ENCODE measurements at places on chromosomes 2 and 18.

DNA sequence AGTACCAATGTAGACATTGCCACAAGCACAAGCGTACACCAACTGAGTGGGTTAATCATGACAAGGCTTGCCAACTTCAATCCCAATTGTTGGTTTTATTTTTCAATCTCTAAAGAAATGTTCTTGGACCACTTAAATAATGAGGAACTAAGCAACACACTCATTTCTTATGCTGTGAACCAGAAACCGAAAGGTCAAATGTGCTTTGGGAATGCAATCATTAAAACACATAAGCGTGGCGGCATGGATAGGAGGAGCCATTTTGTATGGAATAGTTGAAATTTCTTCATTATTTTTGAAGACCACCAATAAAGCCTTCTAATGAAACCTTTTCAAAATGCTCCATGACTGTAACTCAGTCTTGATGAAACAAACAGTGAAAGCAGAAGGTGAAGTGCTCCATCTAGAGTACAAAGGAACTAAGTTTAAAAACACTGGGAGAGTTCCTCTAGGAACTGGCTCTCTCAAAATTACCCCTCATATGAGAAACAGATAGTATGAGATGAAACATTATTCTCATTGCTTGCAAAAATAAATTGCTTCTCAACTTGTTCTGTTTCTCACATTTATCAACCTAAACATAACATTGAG, 113.2 kb upstream of the CHST9 start:
- no peak for DNase-seq

- no peak for DNase-seq
Measured at GRCh38 chr2:84855731-84856130, 25.2 kb downstream of the TRABD2A start.

- no peak for DNase-seq
Measured at GRCh38 chr18:13161276-13161899, 57.2 kb upstream of the LDLRAD4 start.

GRCh38 chr2:101199251-101199791, 48.1 kb upstream of the TBC1D8 start:
- no peak for DNase-seq

- no peak for DNase-seq
Measured at GRCh38 chr2:228869636-228870264, 401.3 kb downstream of the PID1 start.

DNA sequence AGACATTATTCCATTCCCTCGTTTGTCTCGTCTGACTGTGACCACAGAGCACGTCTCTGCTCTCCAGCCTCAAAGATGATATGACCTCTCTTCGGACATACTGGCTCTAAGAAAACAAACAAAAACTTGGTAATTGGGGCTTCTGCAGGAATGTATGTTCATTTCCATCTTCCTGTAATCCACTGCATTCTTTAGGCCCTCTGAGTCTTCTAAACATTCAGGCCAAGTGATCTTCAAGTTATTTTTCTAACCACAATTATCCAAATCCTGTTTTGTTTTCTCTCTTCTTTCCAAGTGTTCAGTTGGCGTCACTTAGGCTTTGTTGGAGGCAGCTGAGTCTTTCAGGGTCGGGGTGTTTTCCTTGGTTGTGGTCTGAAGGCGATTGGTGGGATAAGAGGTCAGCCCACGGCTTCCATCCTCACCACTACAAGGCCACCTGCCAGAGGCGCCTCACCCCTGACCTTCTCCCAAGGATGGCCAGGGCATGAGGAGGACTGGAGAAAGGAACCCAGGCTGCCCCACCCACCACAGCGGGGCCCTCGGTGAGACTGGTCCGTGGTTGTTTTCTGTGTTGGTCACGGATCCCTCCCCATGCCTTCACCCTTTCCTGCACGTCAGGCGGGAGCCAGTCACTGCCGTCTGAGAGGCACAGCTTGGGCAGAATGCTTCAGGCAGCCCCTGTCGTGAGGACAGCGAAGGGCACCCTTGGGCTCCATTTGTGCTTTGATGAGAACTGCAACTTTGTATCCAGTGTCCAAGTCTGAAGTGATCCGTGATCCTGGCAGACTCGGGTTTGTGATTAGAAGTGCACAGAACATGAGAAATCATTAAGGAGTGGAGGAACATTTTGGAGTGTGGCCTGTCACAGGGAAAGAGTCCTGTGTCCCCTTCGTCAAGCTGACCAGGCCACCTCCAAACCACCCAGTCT, 88.6 kb upstream of the FHL2 start:
- no peak for DNase-seq

DNA sequence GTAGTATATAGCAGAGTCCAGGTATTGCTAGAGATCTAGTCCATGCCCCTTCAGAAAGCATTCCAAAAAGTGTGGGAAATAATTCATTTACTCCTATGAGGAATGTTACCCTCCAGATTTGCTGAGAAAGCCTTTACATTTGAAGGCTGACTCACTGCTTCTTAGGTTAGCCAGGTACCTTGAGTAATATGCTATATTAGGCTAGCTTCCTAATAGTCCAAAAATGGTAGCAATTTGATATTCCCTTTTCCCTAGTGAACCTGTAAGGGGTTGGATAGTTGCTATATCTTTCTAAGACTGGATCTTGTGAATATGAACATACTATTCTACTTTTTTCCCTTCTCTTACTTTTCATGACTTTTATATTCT, 63.6 kb downstream of the SPOPL start:
- DNase-seq: no peak

GRCh38 chr18:33755391-33755790, 177.4 kb downstream of the ASXL3 start:
- DNase-seq: no peak

- no peak for DNase-seq
Measured at GRCh38 chr2:160931531-160931930, 228.7 kb upstream of the TANK start.

DNA sequence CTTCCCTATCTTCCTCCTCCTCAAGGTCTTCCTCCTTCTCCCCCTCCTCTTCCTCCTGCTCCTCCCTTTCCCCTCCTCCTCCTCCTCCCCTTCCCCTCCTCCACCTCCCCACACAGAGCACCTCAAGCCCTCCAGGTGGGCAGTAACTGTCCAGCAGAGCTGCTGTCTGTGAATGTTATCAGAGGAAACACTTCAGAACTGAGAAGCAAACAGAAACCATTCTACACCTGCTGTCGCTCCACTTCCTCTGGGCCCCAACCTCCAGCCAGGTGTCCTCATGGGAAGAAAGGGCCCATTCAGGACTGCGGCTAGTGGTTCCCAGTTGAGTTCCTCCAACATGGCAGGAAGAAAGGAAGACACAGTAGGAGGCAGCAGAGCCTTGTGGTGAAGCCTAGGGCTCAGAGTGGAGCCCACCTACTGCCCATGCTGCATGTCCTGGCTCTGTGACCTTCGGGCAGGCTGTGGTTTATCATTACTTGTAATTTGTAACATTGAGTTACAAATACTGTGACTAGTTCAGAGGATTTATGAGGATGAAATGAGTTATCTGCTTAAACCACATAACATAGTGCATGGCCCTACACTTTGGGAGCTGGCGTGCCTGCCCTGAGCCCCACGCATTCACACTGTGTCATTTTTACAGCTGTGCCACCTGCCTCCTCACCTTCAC, 165.9 kb upstream of the ID2 start:
- no peak for DNase-seq

- no peak for DNase-seq
Measured at GRCh38 chr2:16106619-16107018, 166.3 kb downstream of the MYCN start.

DNA sequence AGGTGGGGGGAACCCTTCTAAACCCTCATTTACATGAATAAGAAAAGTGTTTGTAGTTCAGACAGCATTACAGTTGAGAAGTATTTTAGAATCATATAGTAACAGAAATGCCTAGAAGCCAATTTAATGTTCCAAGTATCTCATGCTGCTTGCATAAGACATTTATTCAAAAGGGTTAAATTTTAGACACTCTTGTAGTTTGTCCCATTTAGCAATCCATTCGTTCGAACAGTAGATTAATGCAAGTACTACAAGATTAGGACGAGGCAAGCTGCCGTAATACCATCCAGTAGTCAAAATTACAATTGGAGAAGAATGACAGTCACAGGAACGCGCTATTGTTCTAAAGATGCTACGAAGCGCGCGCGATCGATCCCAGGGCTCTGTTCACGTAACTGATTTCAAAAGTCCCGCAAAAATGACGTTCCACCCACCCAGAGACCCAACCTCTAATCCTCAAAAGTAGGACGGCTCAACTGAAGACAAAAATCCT, 1.2 kb downstream of the TMEM237 start:
- no peak for DNase-seq

DNA sequence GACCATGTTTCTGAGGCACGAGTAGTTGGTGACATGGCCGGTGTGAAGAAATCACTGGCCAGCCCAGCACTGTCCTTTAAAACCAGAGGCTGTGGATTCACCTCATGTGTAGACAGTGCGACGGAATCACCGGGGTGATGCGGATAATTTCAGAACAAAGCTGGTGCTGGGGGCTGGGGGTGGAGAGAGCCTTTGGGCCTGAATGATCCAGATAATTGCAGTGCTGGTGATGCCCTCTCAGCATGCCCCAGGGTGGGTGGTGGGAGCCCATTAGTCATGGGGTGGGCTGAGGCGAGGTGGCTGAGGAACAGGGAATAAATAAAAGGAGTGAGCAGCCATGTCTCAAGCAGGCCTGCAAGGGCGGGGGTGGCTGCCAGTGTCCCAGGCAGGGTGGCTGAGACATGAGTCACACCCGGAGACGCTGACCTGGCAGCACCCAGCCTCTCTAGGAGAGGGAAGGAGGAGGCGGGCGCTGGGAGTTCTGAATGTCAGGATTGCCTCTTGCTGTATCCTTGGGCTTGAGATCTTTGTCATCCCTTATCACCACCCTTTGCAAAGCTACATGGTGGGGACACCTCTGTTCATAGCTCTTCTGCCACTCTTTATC, 151.1 kb upstream of the MSH6 start:
- DNase-seq: no peak

- DNase-seq: no peak
Measured at GRCh38 chr2:28436525-28437051, 43.9 kb downstream of the FOSL2 start.

GRCh38 chr18:11251891-11252270, 102.5 kb upstream of the PIEZO2 start:
- no peak for DNase-seq

DNA sequence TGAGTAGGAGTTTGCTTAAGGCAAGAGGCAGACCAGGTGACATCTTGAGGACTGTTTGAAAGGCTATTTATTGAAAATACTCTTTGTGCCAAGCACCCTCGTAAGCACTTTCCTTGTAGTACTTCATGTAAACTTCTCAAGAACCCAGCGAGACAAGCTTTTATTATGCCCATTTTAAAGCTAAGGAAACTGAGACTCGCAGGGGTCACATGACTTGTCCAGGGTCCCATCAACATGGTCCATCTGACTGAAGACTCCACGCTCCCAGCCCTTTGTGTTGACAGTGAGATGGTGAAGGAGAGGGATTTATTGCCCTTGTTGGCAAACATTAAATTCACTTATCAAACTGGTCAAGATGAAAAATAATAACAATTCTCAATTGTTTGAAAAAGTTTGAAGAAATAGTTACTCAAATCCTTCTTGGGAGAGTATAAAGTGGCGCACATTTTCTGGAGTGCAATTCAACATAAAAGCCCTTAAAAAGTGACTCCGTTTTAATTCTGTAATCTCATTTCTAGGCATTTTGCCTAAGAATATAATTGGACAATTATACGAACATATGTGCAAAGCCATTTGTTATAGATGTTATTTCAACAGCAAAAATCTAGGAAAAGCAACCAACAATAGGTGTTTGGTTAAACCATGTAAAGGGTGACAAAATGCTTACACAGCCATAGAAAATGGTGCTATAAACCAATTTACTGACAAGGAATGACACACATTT, 270.5 kb upstream of the NCKAP5 start:
- no peak for DNase-seq

DNA sequence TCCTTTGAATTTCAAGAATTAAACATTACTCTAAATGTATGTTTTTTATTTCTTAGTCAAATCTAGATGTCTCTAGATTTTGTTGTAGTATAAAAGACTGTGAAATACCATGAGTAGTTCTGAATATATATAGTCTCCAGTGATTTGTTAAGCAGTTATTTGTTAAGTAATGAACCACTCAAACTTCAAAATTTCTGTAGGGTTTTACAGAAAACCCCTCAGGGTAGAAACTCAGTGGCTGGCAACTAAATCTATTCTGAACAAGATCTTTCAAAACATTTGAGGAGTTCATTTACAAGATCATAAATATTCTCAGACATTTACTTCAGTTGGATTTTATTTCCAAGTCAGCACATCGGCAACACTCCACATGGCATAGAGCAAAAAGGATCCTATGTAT, 35.8 kb upstream of the ACSL3 start:
- DNase-seq: no peak

DNA sequence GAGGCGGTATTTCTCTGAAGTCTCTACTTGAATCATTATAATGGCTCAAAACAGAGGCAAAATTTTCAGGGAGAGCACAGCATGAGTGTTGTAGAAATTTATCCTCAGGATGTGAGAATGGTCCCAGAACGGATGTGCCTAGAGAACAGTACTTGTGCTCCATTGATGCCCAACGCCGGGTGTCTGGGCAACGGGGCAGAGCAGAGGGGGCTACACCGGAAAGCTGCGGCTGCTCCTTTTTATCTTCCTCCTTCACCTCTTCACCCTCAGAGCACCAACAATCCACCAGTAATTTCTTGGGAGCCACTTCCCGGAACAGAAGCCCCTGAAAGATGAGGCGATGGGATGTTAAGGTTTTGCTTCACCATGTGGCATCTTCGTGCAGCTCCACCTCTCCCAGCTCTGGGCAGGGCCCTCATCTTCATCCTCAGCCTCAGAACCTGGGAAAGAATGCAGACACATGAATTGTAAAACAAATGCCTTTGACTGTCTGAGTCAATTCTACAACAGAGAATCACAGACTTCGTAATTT, 71.5 kb downstream of the PTGR3 start:
- no peak for DNase-seq
